NCI-H774 (cell line): ENCODE measurements at places on chromosomes 16 and 17.

DNA sequence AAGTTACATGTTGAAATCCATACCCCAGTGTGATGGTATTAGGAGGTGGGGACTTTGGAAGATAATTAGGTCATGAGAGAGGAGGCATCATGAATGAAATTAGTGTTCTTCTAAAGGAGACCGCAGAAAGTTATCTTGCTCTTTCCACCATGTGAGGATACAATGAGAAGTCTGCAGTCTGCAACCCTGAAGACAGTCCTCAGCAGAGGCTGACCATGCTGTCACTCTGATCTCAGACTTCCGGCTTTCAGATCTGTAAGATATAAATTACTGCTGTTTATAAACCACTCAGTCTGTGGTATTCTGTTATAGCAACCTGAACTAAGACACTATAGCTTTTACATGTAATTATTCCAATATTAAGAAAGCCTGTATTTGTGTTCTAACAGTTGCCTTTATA is 116.7 kb upstream of the CES5A start:
- DNase-seq: no peak

- DNase-seq: no peak
Measured at GRCh38 chr16:83992624-83993023, 24.6 kb downstream of the NECAB2 start.

DNA sequence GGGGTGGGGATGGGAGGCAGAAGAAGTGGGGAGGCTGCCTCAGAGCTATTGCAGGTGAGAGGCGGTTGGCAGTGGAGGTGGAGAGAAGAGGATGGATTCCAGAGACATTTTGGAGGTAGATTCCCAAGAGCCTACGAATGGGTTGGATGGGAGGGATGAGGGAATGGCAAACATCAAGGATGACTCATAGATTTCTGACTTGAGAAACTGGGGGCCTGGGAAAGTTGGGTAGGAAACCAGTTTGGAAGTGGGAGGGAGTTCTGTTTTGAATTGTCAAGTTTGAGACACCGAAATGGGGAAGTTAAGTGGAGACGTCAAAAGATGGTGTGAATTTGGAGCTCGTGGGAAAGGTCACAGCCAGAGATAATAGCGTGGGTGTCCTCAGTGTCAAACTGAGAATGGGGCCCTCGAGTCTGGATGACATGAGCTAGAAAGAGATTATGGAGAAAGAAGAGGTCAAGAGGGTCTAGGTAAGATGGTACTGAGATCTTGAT is 6.2 kb upstream of the CYLD start:
- DNase-seq: no peak

GRCh38 chr17:77644181-77645071 is 314.1 kb upstream of the TNRC6C start:
- DNase-seq: no peak

- DNase-seq: no peak
Measured at GRCh38 chr16:51708861-51709260, 557.8 kb upstream of the SALL1 start.

GRCh38 chr16:57261806-57262205 is 16.7 kb downstream of the ARL2BP start:
- no peak for DNase-seq

DNA sequence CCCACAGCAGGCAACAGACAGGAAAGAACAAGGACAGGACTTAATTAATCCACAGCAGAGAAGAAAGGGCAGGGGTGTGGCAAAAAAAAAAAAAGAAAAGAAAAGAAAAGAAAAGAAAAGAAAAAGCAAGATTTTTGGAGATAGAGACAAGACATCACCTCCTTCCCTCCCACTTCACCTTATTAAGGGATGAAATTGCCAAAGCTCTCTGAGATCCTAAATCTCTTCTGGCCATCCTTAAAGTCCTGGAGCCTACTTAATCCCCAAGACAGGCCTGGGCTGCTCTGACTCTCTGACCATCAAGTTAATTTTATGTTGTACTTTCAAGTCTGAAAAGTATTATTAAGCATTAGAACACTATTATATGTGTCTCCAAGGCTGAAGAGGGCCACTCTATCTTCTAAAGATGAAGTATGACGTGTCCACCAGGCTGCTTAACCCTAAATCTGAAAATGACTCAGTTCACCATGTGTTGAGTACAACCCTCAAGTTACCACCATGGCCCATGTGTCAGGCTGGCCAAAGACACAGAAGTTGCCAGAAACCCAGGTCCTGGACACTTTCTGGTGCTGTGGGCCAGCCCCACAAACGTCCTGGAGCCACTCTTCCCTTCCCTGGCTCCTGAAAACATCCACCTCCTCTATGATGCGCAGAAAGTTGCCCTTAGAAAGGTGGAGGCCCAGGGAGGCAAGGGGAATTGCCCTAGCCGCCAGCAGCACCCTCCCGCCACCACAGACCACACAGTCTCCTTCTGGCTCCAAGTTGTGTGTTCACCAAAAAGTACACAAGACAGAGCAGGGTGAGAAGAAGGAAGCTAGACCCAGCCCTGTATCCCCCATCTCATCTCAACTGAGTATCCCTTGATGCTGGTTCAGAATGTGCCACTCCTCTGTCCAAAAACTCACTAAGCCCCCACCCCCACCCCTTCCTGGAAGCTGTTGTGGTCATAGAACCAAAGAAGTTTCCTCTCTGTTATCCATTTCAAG is 2.7 kb downstream of the SOCS1 start:
- DNase-seq: no peak

DNA sequence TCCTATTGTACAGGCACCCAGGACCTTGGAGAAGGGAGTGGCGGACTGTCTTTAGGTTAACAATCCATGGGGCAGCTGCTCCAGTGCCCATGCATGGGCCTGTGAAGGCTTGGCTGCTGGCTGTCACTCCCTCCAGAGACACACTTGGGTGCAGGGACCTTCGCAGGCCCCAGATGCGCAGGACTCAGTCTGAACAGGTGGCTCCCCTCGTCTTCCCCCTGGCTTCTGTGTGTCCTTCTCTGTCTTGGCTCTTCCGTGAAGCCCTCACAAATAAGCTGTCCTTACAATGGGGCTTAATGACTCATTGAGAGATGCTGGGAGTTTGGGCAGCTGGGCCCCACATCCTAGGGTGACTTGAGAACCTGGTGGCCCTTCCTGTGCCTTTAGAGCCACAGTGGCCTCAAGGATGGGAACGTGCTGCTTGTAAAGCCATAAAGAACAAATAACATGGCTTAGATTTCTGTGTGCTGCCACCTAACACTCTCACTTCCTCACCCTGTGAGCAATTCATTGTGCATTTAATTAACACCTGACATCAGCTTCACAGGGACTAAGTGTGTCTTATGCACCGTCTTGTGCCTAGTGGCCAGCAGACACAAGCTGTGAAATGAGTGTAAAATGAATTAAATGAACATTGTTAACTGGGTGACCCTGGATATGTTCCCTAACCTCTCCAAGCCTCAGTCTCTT is 340.7 kb downstream of the SNX29 start:
- no peak for DNase-seq

DNA sequence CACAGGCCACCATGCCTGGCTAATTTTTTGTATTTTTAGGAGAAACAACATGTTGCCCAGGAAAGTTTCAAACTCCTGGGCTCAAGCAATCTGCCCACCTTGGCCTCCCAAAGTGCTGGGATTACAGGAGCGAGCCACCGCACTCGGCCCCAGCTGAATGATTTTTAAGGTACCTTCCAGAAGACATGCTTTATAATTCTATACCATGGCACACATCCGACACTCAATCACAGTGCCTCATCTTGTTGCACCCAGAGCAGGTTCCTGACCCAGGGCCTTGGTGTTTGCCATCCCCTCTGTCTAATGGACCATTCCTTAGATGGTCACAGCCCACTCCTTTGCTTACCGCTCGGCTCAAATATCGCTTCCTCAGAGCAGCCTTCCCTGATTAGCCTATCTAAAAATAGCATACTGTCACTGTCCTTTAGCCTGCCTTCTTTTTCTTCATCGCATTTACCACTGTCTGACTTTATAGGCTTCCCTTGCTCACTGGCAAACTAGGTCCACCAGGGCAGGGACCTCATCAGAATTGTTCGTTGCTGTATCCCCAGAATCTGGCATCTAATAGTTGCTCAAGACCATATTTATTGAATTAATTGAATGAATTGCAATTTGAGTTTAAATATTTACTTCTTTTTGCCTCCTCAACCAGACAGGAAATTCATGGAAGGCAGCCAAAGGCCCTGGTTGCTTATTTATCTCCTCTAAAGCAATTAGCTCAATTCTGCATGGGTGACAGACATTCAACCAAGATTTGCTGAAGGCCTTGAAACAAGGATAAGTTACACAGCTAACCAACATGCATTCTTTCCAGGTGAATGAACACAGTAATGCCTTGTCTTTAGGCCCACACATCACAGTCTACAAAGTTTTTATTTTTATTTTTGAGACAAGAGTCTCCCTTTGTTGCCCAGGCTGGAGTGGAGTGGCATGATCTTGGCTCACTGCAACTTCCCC is 6.3 kb upstream of the TENT4B start:
- peak; percentile 22 for DNase-seq

GRCh38 chr17:31830971-31831858 is 27.8 kb downstream of the COPRS start:
- no peak for DNase-seq

GRCh38 chr17:32445971-32446370 is 1.7 kb downstream of the PSMD11 start:
- DNase-seq: no peak

DNA sequence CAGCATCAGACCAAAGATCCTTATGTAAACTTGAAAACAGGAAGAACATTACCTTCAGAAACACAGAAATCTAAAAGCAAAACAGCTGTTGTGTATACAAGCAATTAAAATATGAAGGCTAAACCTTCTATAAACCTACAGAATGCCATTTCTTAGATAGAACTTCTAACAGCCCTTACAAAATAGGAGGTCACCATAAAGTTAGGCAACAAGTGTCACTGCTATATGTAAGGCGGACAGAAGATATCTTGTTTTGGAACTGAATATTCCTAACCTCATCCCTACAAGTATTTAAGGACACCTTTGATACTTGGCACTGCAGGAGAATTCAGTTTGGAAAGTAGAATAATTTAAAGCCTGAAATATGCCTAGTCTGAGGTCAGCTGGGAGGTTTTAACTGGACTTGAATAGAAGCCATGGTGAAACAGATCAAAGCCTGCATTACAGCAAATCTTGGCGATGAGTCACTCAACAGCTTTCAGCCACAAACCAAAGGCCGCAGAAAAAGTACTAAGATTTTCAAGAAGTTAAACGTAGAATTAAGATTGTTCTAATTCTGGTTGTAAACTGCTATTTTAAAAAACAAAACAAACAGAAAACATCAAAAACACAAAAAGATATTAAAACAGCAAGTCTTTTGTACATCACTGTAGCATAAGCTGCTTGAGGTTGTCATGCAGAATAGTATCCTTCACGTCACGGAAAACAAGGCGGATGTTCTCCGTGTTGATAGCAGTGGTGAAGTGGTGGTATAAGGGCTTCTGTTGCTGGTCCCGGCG is 42.7 kb downstream of the GNA13 start:
- DNase-seq: no peak

GRCh38 chr17:77498791-77499698 is 358.3 kb downstream of the SEC14L1 start:
- no peak for DNase-seq

- DNase-seq: no peak
Measured at GRCh38 chr17:67532326-67532871, 155.3 kb downstream of the PITPNC1 start.

- no peak for DNase-seq
Measured at GRCh38 chr16:55495616-55496289, 13.1 kb upstream of the LPCAT2 start.

GRCh38 chr17:49259663-49260010 is 29.1 kb upstream of the PHOSPHO1 start:
- DNase-seq: no peak

- DNase-seq: no peak
Measured at GRCh38 chr17:56305007-56305406, 151.7 kb downstream of the ANKFN1 start.

DNA sequence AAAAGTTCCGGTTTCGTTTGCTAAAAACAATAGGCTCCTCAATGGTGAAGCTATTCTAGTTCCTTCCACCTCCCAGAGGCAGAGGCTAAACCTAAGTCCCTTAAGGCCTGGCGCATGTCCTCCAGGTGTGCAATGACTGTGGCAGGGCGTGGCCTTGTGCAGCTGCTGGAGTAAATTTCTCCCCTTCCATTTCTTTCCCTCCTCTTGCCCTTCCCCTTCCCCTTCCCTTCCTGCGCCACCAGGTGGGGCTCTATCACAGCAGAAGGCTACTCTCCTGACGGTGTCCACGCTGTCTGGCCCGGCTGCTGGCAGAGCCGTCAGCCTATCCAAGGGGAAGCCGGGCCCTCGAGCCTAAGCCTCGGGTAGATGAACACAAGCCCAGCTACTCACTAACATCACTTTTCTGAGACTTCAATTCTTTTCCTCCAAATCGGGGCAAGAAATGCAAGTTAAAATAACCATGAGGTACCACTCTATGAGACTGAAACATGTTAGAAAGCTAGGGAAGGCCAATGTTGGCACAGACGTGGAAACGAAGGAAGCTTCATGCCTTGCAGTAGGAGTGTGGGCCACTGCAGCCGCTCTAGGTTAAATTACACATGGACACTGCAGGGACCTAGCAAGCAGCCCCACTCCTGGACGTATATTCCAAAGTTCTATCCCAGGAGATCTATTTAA is 34.4 kb downstream of the C16orf78 start:
- DNase-seq: peak; percentile 87

DNA sequence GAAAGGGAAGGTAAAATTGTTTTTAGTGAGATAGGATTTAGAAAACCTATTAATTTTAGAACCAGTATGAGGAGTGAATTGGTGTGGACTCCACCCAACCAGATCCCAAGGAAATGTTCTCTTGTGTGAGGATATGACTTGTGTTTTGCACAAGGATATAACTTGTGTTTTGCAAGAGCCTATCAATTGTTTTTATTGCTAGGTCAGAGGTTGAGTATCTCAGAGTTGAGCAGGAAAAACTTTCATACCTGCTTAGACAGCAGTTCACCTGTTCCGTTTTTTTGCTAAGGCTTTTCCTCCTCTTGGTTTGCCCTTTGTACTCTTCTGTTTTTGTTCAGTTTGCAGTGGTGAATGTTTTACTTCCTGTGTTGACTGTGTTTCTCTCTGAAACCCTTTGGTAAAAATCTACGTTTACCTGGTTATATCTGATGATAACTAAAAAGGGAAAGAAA is 5.1 kb downstream of the NBR1 start:
- DNase-seq: no peak

DNA sequence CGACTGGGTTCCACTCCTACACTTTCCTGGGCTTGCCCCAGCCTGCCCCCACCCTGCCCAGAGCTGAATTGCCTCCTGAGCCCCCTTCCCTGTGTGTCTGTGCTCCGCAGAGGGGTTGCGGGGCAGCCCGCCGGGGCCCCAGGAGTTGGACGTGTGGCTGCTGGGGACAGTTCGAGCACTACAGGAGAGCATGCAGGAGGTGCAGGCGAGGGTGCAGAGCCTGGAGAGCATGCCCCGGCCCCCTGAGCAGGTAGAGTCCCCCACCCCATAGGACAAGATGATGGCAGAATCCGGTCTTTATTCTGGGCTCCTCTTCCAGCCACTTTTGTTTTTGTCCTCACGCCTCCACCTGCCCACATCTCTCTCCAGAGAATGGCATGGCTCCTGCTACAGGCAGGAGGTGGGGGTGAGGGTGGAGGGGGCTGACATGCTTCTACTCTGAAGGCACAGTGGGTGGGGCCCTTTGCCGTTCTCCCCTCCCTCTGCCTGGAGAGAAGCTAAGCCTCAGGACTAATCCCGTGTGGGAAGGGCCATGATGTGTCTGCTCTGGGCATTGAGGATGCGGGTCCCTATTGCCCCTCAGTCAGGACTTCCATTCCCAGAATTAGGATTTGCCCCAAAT is 3.5 kb downstream of the ACBD4 start:
- DNase-seq: no peak
